Astrocyte of the cerebellum (primary cell): ENCODE measurements at places on chromosomes 12 and 14.

DNA sequence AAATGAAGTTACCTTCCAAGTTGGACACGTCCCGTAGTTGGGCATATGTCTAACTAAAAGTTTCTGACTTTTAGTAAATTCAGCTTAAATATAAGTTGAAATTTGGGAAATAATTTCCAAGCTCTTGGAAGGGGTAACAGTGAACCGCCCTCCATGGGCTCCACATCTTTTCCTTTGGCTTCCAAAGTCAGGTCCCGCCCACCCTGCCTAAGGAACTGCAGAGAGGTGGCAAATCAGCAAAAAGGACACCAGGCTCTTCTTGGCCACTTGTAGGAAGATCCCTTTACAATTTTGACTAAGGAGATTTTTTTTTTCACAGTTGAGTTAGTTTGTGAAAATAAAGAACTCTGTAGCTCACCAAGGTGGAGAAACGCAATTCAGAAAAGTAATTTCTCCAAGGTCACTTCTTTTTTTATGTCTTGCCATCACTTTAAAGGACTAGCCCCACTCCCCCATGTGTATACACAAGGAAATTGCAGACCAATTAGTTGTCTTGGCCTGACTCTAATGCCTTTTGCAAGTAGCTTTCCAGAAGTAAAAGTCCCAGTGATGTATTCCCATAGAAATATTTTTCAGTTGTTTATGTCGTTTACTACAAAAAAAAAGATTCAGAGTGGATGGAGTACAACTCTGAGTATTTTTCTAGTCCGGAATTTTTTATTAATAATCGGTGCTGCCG, 181.2 kb downstream of the PELI2 start:
- no peak for DNase-seq

- no peak for DNase-seq
Measured at GRCh38 chr12:111768159-111768895, 1.6 kb downstream of the ALDH2 start.

- DNase-seq = no peak
Measured at GRCh38 chr12:102029141-102029540, 32.6 kb downstream of the WASHC3 start.

GRCh38 chr12:32366714-32367113, 32.6 kb upstream of the FGD4 start:
- DNase-seq = no peak

- DNase-seq = no peak
Measured at GRCh38 chr12:43198608-43199007, 353.4 kb downstream of the ADAMTS20 start.

DNA sequence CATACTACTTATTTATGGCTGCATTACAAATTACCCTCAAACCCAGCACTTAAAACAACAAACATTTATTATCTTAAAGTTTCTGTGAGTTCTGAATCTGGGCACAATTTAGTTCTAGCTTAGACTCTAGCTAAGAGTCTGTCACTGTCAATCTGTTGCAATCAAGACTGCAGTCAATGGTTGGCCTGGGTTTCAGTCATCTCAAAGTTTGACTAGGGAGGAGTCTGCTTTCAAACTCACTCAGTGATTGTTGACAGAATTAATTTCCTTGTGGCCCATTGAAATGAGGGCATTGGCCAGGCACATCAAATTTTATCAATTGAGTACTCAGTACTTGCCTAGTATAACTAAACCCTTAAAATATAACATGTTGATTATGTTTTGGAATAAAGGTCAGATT, 51.6 kb downstream of the ARID2 start:
- no peak for DNase-seq

DNA sequence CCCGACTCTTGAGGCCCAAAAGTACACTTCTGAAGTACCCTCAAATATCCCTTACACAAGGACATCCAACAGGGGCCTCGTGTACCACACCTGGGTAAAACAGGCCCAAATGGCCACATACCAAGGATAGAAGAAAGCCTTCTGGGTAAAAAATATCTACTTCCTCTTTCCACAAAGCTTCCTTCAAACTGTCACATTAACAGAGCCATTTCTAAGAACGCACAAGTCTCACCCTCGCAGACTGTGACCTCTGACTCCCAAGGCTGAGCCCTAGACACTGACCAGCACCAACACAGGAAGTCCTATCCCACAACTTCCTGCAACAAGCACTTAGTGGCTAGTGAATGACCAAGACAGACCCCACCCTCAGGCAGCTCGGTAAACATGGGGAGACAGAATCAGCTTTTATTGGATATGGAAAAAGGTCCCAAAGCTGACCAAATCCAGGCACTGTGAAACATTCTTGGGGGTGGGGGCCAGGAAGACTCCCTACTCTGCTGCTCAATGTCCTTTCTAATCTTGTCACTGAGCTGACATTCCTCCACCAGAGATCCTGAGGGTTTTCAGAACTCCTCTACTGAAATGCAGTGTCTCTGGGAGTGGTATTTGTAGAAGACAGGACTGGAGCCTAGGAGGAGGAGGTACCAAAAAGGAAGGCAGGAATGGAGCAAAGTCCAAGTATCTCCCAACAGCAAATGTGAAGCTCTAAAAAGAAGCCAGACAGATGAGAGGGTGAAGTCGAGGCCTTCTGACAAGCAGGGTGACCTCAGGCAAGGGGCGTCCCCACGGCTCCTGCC, 15.9 kb downstream of the KCTD10 start:
- DNase-seq = no peak

GRCh38 chr12:13436696-13437391, 240.3 kb downstream of the EMP1 start:
- DNase-seq = no peak

DNA sequence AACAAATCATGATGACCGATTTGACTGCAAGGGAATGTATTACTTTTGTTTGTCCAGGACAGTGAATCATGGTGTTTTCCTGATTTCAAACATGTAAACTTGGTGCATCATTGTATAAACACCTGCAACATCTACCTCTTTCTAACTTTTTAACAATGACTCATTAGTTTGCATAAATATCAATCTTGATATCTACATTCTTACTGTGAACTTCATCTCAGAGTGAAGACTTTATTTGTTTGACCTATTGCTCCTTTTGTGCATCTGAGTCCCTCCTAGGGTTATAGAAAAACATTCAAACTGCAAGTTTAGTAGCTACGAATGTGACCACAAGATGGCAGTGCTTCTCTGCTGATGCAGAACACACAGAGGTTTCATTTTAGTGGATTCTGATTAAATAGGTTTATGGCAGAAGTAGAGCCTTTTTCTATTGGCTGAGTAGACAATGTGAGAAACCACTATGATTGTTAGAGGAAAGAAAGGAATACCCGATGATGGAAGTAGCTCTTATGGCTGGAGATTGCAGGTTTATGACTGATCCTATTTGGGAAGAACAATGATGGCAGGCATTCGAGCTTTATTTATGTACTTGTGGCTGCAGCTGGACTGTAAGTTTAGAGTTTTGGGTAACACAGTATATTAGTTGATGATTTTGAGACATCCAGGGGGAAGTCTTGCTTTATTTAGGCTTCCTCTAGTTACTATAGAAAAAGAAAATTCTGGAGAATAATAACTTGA, 244.2 kb upstream of the OR4E1 start:
- peak; percentile 22 for DNase-seq

GRCh38 chr14:21087294-21088091, 11.0 kb downstream of the ZNF219 start:
- peak; percentile 91 for DNase-seq

DNA sequence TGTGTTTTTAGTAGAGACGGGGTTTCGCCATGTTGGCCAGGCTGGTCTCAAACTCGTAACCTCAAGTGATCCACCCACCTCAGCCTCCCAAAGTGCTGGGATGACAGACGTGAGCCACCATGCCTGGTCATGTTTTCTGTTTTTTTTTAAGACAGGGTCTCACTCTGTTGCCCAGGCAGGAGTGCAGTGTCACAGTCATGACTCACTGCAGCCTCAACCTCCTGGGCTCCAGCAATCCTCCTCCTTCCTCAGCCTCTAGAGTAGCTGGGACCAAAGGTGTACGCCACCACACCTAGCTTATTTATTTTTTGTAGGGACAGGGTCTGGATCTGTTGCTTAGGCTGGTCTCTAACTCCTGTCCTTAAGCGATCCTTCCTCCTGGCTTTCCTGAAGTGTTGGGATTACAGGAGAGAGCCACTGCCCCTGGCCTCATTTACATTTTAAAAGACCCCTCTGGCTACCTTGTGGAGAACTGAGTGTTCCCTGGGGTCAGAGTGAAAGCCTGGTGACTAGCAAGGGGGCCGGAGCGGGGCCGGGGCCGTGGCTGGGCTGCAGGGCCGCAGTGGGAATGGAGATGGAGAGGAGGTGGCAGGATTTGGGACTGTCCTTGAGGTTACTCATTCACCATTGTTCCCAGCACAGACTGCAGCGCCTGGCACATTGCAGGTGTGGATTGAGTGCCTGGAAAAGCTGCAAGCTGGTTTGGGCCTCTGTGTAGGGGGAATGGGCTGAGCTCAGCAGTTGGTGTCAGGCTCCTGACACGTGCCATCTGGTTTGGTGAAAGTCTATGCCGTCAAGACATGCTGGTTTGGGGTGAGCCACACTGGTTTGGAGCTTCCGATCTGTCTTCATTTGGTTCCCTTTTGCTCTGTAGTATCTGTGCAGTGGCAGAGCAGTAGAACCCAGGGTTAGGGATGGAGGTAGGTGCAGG, 18.1 kb downstream of the KMT5A start:
- DNase-seq = no peak

DNA sequence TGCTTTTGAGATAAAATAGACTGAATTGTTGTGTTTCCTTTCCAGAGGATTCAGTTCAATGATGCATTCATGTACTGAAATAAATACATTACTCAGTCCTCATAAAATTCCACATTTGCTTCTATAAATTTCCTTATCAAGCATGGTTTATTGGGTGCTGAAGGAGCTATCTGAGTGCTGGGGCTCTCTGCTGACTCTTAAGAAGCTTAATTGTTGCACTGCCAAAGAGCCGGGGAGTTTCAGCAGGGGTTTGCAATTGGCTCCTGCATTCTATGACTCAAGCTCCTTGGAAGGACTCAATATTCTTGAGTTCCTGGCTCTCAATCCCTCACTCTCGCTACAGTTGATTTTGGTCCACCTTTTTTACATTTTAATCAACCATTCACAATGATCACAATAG, 69.8 kb upstream of the PYGL start:
- peak; percentile 84 for DNase-seq

GRCh38 chr14:93533842-93534241, 103.1 kb downstream of the UNC79 start:
- no peak for DNase-seq

- DNase-seq = no peak
Measured at GRCh38 chr12:19244312-19244711, 114.8 kb downstream of the PLEKHA5 start.

- no peak for DNase-seq
Measured at GRCh38 chr12:121175383-121176119, 34.4 kb upstream of the P2RX4 start.

- no peak for DNase-seq
Measured at GRCh38 chr14:77264466-77265186, 6.4 kb downstream of the NGB start.

GRCh38 chr12:93135286-93136239, 206.5 kb upstream of the EEA1 start:
- DNase-seq = peak; percentile 35

DNA sequence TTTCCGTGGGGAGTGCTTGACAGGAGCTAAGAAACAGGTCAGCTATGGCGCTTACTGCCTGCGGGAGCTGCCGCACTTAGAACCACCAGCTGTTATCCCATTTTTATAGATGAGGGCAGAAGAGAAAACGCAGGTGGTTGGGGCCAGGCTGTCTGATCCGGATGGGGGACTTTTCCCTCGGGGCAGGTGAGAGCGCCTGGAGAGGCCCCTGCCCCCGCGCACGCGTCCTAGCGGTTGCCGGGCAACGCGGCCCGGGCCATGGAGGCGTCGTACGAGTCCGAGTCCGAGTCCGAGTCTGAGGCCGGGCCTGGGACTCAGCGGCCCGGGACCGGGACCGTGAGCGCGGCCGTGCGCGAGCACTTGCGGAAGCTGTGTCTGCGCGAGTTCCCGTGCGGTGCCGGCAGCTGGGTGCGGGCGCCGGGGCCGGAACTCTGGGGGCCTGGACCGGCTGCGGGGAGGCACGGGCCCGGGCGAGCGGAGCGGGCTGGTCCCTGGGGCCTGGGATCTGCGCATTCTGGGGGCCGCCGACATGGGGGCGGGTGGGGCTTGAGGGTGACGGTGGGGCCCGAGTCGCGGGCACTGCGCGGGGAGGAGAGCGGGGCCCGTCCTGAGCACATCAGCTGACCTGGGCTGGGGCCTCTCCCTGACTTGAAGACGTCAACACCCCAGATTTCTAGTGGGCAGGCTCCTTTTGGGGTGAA, at the start of gene LRRC43:
Gene LRRC43 (plus strand): TSS at position 237 of the 701 bp plus-strand sequence. CDS start 22 bp downstream, at position 259.
- DNase-seq = no peak

DNA sequence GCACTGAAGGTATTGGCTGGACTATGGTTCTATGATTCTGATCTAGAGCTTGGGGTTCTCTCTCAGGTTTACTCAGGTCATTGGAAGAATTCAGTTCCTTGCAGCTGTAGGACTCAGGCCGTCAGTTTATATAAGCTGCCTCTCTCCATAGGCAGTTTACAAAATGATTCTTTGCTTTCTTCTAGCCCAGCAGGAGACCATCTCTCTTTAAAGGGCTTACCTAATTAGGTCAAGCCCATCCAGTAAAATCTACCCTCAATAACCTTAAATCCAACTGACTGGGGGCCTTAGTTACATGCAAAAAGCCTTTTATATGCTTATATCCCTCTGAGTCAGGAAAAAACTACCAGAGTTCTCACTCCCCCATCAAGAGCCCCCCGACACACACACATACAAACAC, 80.5 kb upstream of the GARIN6 start:
- DNase-seq = no peak

DNA sequence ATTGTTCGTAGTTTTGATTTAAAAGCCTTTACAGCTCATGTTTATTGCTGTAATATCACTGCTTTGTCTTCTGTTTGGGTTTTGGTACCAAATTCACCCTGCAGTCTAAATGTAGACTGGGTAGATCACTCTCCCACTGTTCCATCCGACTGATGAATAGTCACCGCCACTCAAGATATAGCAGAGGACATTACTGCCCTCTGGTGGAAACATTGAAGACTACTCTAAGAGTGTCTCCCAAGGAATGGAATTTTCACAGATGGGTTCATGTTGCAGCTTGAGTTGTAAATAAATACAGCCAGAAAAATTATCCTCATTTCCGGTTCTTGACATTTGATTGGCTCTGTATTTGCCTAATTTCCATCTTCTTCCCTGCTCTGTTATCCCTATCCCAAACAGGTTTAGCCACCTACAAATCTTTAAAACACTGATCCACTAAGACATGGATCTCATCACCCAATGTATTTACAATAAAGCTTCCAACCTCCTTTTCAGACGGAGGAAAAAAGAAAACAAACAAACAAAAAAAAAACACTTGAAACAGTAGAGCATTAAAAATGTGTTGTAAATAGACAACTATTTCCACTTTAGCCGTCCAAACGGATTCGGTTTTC, 198.3 kb upstream of the CPNE8 start:
- DNase-seq = peak; percentile 37

GRCh38 chr12:103100257-103100831, 142.9 kb downstream of the ASCL1 start:
- no peak for DNase-seq

- DNase-seq = peak; percentile 44
Measured at GRCh38 chr14:104805326-104805678, 4.4 kb downstream of the ZBTB42 start.
